ENCODE measurements at places on chromosomes 6 and 20.

GRCh38 chr20:9686866-9687265, 152.0 kb downstream of the PAK5 start:
- no peak for DNase-seq

GRCh38 chr20:20213526-20214121, 154.3 kb upstream of the INSM1 start:
- DNase-seq = no peak

GRCh38 chr6:105067329-105067728, 110.4 kb downstream of the LIN28B start:
- DNase-seq = no peak

DNA sequence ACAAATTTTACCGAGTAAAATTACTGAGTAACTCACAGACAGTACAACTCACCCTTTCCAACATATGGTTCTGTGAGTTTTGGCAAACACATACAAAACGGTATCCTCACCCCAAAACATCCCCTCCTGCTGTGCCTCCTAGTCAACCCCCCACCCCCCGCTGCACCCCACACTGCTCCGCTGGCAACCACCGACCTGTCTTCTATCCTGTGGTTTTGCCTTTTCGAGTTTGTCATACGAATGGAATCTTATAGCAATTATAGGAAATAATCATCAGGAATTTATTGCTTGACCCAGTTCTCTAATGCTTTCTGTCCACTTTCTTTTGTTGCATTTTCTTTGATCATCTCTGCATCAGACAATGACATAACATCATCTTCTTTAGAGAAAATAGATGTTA, 312.3 kb downstream of the KIF16B start:
- DNase-seq = no peak

GRCh38 chr6:9233226-9233625, 797.9 kb upstream of the SLC35B3 start:
- no peak for DNase-seq

GRCh38 chr6:163776196-163776905, 361.8 kb downstream of the QKI start:
- no peak for DNase-seq

DNA sequence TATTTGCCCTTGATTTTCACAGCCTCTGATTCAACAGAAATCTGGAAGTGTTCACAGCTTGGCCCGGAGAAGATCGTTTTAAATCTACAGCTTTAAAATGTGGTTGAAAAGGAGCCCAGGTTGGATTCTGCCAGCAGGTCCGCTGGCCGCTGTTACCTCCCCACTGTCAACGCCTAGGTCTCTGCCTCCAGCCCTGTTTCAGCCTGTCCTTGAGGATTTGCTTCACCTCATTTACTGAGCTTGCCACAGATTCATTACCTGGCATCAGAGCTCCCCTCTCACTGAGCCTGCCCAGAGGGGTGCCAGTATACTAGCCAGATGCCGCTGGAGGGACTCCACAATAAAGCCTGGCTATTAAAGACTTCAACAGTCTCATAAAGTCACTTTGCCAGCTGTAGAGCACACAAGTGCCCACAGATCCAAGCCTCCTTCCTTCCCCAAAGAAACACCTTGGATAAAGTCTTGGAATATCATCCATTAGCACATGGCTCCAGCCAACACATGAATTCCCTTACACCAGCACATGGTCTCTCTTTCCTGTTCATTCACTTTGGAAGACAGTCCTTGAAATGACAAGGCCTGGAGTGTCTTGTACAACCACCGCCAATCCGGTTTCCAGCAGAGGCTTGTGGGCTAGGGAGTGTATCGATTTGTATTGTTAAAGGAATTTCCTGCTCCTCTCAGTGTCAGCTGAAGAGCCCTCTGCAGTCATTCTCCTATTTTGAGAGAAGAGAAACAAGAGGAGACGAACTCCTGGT, 9.5 kb upstream of the NR2E1 start:
- no peak for DNase-seq

DNA sequence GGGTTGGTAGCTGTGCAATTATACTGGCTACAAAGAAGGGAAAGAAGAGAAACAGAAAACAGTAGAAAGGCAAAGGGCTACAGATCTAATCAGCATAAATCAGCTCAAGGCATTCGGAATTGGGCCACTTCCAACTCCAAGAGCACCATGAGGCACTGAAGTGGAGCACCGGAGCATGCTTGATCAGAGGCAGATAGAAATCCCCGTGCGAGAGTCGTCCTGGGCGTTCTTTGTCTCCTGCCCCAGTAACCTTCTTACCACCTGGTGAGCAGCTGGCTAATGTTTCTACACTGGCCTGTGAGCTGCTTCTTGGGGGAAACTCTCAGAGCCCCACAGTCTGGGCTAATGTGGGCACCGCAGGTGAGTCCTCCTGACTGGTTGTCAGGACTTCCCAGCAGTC, 16.7 kb downstream of the NEDD9 start:
- DNase-seq = no peak

DNA sequence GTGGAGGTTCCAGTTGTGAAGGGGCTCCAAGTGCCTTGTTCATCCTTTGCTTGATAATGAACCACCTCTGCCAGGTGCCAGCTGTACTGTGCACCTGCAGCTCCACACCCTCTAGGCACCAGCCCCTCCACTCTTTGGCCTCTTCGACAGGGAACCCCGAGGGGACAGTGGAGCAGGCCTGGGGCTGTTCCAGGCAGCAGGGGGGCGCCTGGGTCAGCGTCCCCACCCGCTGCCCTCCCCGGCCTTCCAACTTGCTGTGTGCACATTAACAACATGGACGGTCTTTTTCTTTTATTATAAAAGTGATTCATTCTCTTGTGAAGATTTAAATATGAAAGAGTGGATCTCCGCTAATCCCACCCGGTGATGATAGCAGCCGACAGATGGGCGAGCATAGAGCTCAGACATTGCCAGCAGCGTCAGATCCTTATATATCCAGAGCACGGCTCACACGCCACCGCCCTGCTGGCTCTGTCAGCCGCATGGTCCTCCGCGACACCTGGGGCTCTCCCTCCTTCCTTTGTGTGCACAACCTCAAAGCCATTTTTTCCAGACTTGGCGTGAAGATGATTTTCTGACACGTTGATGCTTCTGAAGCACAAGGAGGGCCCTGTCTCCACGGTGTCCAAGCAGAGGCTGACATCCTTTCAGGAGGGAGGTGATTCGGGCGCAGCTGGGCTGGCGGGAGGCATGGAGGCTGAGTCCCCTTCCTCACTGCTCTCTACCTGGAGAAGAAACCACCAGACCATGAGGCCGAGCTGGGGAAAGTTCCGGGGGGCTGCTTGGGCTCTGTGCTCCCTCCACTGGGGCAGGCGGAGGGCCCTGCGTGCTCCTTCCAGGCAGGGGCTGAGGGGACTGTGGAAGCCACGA, 22.2 kb upstream of the MRGBP start:
- DNase-seq = no peak

- no peak for DNase-seq
Measured at GRCh38 chr6:3252861-3253596, 5.7 kb upstream of the PSMG4 start.

DNA sequence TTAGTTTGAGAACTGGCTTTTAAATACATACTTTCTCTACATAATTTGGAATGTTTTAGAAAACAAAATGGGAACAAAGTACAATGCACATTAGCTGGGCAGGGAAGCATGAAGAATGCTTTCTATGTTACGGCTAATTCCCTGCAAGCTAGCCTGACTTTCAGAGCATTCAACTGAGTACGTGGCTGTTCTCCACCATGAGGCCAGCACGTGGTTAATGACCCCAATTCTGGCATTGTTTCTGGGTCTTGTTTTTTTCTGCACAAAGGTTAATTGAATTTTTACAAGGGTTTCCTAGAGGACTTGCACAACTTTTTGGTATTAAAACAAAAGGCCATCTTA, 208.6 kb upstream of the AGPAT4 start:
- no peak for DNase-seq

DNA sequence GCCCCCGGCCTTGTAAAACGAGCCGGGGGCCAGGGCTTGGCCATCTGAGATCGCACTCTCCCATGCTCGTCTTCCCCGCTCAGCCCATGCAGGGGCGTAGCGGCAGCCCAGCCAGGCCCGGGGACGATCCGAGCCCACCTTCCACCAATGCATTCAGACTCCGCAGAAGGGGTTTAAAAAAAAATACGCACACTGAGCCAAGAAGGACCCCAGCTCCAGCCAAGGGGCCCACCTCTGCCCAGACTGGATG, 320 bp downstream of the GSTA4 start:
- no peak for DNase-seq

DNA sequence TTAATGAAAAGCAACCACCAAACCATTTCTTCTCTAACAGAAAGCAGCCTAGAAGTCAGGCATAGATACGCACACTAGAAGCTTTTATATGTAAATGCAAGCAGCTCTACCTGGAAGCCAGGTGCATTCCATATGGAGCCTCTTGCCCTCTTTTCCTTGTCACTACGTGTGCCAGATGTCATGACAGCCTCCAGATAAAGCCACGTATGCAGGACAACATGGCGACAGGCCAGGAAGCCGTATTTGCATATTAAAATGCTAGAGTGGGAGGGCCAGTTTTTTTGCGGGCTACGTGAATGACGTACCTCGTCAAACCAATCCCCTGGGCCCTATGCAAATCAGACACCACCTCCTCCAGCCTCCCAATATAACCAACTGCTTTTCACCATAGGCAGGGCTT, 308.1 kb upstream of the SPTLC3 start:
- no peak for DNase-seq

DNA sequence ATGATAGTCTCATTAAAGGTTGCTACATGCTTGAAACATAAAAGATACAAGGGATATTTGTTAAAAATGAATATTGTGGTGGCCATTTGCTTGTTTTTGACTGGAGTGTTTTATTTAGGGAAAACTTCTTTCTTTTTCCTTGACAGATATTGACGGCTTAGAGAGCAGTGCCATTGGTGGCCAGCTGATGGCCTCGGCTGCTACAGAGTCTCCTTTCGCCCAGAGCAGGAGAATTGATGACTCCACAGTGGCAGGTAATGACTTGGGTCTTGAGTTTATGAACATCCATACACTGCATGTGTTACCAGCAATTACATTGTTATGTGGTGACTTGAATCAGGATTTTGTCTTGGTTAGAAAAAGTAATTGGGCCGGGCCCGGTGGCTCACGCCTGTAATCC, 67.5 kb upstream of the PBOV1 start:
- DNase-seq = no peak

DNA sequence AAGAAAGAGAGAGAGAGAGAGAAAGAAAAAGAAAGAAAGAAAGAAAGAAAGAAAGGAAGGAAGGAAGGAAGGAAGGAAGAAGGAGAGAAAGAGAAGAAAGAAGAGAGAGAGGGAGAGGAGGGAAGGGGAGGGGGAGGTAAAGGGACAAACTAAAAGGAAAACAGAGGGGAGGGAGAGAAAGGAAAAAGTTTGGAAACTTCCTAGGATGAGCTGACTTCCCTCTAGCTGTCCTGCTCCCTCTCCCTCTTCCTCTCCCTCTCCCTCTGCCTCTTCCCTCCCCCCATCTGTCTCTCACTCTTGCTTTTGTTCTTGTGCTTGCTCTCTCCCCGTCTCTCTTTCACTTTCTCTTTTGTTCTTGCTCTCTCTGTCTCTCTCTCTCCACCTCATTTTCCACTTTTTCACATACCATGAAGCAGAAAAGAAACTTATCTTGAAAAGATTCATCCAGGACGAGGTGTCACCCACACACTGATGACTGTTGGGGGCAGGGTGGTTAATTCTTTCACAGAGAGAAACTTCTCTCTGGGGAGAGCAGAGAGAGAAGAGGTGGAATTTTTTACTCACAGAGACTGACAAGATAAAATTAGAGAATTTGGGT, 56.4 kb upstream of the DUSP22 start:
- no peak for DNase-seq

Measured in midbrain (tissue), 1 donor.